Gastroesophageal sphincter (tissue), 4 donors: ENCODE measurements at places on chromosomes 11 and 22.

- ATAC-seq = no peak
Observed at GRCh38 chr11:2355000-2355644, 22.0 kb upstream of the CD81 start.

DNA sequence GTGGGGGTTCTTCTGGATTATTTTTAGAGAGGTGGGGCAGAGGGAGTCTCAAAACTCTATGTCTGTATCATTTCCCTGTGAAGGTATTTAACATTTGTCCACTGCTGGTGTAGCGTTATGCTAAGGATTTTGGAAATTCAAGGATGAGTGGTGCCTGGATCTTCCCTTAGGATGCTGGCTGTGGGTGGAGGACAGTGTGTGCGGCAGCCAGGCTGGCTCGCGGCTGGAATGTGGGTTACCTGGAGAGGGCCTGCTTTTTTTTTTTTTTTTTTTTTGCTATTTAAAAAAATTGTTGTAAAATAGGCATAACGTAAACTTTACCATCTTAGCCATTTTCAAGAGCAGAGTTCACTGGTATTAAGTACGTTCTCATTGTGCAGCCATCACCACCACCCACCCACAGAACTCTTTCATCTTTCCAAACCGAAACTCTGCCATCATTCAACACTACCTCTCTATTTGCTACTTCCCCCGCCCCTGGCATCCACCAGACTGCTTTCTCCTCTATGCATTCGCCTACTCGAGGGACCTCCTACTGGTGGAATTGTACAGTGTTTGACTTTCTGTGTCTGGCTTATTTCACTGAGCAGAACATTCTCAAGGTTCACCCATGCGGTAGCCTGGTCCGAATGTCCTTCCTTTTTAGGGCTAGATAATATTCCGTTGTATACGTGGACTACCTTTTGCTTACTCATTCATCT is 67.1 kb downstream of the PARVB start:
- no peak for ATAC-seq

GRCh38 chr11:3920148-3920852 is 64.8 kb downstream of the STIM1 start:
- ATAC-seq = peak; percentile 83

DNA sequence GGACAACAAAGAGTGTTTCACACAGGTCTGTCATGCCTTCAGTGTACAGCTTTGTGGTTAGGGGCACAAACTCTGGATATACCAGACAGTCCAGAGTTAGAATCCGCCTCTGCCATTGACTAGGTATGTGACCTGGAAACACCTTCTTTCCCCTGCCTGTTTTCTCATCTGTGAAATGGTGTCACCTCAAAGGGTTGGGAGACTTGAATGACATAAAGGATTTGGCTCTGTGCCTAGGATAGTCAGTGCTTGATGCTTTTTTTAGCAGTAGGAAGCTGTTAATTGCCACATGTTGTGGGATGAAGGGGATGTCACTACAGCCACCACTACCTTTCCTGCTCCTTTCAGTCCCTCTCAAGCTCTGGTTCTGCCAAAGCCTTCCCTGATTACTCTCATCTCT is 17.4 kb upstream of the LRRC55 start:
- ATAC-seq = no peak

DNA sequence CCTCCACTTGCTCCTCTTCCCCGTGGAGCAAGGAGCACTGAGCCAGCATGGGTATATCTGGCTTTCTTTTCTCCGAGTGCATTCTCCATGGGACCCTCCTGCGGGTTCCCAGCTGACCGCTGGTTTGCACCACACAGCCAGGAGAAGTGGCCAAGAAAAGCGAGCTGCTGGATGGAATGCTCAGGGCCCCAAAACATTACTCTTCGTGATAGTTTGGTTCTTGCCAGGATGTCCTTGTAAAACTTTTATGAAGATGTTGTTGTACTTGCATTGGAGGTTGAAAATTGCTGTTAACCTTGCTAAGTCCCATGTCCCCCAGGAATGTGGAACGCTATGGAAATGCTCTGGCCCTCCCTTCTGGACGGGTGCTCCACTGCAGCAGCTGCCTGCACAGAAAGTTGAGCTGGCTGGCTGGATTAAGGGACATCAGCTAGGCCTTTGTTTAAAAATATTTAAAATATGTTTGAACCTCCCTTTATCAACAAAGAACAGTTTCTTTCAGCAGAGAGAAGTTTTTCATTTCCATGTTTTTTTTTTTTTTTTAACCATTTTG is 68.7 kb downstream of the ZNRF3 start:
- peak; percentile 50 for ATAC-seq

GRCh38 chr11:1515082-1516060 is 28.8 kb upstream of the MOB2 start:
- ATAC-seq = peak; percentile 86

GRCh38 chr22:23199159-23199558 is 18.9 kb downstream of the BCR start:
- no peak for ATAC-seq
